ENCODE measurements at places on chromosomes 4 and X. TPM values are rescaled to one million over a fixed set of nuclear protein-coding genes. Genes with fewer than 3 reads are reported as not detected.

COX7B2 gene
- not detected for total RNA-seq

COX18 gene
- 13.8 TPM for total RNA-seq

PHF8 gene
- total RNA-seq = 10.0 TPM

GEMIN8 gene
- 8.7 TPM for total RNA-seq

CDS1 gene
- 0.29 TPM for total RNA-seq

KIF4A gene
- total RNA-seq = 0.29 TPM

RPS6KA6 gene
- 2.1 TPM for total RNA-seq

SRD5A3 gene
- 13.5 TPM for total RNA-seq

ADH1A gene
- total RNA-seq = 2.2 TPM

GATA1 gene
- total RNA-seq = not detected

TMPRSS11F gene
- not detected for total RNA-seq

UGT2B10 gene
- total RNA-seq = not detected

KCTD8 gene
- total RNA-seq = 0.12 TPM

DNA sequence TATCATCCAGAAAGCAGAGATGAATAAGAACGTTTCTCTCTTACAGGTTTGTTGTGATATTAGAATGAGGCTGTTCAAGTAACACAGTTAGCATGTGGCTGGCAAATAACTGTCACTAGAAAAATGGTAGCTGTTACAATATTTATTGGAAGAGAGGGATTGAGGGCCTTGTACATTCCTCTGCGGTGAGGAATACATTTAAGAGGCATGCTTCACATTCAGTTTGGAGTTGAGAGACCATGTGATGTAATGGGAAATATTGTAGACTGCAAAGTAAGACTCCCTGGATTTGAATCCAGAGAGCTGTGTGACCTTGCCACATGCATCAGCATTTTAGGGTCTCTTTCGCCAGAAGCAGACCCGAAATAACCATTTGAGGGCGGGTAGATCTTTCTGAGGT, 104.8 kb upstream of the KIT start:
- DNase-seq = no peak

DNA sequence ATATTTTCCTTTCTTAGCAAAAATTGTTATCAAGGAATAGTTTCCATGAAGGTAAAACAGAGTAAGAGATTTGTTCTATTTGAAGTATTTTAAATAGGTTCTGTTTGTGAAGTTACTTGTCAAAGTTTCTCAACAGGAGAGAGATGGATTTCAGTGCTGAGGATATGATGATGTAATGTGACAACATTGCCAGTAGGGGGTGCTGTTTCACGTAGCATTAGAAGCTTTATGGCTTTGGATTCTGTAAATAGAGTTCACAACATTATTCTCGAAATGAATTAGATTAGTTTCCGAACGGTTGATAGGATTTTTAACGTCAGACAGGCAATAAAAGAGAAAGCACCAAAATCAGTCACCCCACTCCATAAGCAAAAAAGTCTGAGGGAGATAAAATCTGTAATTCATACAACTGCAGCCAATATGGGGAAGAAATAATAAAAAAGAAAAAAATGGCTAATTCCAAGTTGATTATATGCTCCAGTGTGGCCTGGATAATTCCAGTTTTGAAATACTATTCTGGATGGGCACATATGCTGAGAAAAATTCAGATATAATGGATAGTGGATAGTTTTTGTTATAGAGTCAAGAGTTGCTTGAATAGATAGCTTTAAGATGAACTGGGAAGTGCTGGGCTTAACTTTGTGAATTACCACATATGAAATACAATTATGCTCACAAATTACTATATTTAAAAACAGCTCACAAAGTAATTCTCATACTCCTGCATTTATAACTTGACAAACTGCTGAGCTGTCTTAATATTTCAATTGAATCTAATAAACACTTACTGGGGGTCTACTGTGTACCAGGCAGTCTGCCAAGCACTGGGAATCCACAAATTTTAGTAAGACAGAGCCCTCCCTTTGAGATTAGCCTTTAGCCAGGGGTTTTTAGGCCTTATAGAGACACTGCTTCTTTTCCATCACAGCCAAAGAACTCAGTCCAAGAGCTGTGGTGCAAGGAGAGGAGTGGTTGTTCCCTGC, 109.1 kb downstream of the GPAT3 start:
- no peak for DNase-seq

- DNase-seq = no peak
Measured at GRCh38 chr4:159341522-159341921, 238.6 kb downstream of the RAPGEF2 start.

DNA sequence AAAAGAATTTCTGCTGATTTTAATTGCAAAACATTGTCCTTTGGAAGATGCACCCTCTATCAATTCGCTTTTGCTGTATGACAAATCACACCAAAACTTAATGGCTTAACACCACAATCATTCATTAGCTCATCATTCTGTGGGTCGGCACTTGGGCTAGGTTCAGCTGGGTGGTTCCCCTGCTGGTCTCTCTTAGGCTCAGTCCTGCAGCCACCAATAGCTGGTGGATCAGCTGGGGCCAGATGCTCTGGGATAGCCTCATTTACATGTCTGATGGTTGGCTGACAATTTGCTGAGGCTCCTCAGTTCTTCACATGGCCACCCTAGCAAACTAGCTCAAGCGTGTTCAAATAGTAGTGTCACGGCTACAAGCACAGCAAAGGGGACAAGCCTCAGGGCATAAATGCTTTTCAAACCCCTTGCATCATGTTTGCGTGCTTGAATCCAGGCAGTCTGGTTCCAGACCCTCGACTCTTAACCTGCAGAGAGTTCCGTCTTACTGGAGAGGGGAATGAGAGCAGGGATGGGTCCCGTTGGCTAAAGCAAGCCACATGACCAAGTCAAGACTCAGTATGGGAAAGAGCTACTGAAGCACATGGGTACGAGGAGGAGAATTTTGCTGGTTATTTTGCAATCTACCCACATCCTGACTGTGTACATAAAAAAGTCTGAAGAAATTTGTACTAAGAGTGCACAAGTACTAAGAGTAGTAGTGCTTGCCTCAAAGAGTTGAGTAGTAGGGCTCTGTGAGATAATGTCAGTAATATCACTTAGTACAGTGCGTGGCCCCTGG, 7.5 kb upstream of the ACSL1 start:
- DNase-seq = no peak

DNA sequence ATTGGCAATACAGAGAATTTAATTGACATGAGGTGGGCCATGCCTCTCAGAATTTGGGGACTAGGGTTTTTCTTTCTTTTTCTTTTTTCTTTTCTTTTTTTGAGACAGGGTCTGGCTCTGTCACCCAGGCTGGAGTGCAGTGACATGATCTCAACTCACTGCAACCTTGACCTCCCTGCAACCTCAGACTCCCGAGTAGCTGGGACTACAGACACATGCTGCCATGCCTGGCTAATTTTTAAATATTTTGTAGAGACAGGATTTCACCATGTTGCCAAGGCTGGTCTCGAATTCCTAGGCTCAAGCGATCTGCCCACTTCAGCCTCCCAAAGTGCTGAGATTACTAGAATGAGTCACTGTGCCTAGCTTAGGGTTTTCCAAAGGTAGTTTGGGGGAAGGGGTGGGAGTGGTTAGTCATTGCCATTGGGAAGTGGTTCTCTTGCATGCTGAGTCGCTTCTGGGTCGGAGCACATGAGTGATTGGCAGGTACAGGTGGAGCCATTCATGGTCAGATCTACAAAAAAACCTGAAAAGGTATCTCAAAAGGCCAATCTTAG, 54.5 kb downstream of the MID2 start:
- no peak for DNase-seq

GRCh38 chr4:132114885-132115284, 1034.2 kb upstream of the PCDH10 start:
- DNase-seq = no peak

DNA sequence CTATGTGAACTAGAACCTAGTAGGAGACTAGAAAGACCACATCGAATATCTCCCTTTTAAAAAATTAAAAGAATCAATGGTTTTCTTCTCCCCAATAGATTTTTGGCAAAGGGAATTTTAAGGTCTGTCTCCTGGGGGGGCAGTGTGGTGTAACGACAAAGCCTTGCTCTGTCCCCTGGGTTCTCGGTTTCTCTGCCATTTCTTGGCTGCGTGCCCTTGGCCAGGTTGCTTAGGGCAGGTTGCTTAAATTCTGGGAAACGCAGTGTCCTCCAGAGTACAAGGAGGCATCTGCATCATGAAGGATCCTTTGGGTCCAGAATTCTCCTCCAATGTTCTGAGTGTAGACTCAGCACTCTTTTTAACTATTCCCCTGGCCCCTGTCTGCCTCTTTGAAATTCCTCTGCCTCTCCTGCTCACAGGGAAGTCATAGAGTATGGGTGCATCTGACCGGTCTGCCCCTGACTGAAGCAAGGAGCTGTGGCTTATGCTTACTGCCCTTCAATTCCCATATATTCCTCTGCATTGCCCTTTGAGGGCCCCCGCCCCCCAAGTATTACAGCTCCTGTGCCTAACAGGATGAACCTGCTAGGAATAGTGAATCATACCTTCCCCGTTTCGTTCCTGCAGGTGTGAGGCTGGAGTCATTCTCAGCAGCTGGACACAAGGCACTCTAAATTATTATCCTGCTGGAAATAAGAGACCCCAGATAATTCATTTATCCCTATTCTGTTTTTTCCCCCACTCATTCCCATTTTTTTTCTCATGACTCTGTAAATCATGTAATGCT, 2.2 kb downstream of the KIT start:
- DNase-seq = no peak

- DNase-seq = no peak
Measured at GRCh38 chr4:168796362-168797106, 213.5 kb downstream of the CBR4 start.

GRCh38 chr4:40722576-40723161, 27.1 kb upstream of the NSUN7 start:
- DNase-seq = no peak

DNA sequence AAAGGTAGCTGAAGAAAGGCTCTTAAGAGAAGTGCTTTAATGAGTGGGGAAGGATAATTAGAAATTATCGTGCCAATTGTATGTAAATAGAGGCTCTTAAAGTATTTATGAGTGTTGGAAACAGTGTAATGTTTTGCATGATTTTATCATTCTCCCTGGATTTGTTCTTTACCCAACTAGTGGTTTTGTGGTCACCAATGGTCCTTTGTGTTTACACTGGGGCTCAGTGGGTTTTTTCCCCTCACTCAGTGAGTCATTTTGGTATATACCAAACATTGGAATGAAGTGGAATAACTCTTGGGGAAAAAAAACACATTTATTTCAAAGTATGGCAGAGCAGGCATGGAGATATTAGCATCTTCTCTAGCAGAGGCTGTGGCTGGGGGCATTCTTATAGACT, 20.8 kb upstream of the LGI2 start:
- no peak for DNase-seq

GRCh38 chrX:109857584-109858228, 124.6 kb upstream of the ACSL4 start:
- DNase-seq = no peak

GRCh38 chr4:25060241-25060962, 29.7 kb upstream of the LGI2 start:
- no peak for DNase-seq

GRCh38 chrX:105653891-105654290, 168.4 kb upstream of the NRK start:
- no peak for DNase-seq

DNA sequence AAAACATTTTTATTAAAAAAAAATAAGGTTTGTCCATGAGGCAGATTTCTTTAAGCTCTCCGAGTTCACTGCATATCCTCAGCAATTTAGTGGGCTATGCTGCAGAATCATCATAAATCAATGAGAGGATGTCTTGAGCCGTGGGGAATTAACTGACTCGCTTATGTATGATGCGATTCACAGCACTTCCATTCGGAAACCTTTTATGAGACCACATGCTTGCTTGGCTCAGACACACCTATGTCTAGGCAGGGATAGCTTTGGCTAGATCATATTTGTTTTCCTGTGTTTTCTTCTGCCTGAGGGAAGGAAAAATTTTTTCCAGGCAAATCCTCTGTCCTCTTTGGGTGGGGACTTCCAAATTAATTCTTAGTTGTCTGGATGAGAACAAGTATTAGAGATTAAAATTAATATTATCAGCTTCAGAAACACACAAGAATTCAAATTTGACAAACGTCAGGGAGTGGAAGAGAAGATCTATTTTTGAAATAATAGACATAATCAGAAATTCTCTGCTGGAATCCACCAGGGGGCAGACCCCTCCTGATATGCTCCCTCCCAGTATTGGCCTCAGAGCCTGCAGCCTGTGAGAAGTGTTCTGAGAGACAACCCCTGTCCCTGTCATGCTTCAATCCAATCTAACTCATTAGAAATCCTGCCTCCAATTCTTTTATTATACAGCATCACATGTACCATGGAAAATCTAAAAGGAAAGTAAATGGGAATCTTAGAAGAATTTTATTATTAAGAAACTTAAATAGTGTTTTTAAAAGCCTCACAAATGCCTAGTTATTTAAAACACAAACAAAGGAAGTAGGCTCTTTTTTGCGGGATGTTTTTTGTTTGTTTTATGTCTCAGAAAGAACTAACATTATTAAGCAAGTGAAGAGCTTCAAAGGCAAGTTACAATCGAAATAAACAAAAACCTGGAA, 345.1 kb upstream of the TACR3 start:
- DNase-seq = peak; percentile 28

GRCh38 chr4:89439533-89439932, 131.9 kb upstream of the GPRIN3 start:
- no peak for DNase-seq

DNA sequence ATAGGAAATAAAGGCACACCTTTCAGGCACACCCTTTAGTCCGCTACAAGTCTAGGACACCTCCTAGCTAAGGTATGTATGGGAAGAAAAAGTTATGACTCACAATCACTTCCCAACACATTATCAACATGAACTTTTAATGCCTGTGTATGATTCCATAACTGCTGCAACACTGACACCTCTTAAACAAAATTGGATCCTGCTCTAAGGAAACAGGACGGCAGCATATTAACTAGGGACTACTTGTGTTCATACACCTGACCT, 2.4 kb upstream of the PPP3CA start:
- no peak for DNase-seq

DNA sequence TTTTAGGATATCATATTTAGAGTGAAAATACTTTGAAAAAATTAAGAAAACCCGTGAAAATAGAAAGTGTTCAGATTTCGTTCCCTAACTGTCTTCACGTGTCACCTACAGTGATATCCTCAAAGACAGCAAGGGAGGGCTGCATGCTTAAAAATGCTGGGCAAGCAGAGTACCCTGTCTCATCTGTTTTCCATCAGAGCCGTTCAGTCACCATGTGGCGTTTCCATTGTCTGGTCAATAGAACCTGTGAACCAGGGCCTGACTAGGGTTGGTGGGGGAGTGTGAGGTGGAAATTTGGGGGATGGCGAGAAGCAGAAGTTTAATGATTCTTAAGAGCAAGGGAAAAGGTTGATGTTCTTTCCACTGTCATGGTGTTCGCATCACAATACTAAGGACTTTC, 173.9 kb downstream of the BMPR1B start:
- DNase-seq = no peak

DNA sequence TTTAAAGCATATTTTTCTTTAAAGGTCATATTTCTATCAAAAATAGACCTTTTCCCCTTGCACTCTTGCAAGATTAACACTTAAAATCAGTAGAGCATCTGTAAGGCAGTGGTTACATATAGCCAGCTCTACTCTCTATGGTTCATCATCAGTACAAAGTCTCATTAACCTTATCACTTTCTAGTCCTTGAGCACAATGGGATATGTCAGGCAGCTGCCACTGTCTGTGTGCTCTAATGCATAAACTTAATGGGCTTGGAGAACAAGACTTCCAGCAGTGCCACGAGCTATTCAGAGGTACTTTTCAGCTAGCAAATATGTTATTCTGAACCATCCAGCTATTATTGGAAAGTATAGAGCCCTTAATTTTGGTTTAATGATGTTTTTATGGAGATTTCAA, 393.7 kb downstream of the GASK1B start:
- DNase-seq = no peak

GRCh38 chrX:117910216-117910615, 206.4 kb downstream of the KLHL13 start:
- no peak for DNase-seq

All from left cardiac atrium (tissue), 4 donors.